ENCODE measurements at places on chromosomes 1 and 21.
A peak's percentile ranks its signal among the peaks of the same experiment; 100 is the strongest.

DNA sequence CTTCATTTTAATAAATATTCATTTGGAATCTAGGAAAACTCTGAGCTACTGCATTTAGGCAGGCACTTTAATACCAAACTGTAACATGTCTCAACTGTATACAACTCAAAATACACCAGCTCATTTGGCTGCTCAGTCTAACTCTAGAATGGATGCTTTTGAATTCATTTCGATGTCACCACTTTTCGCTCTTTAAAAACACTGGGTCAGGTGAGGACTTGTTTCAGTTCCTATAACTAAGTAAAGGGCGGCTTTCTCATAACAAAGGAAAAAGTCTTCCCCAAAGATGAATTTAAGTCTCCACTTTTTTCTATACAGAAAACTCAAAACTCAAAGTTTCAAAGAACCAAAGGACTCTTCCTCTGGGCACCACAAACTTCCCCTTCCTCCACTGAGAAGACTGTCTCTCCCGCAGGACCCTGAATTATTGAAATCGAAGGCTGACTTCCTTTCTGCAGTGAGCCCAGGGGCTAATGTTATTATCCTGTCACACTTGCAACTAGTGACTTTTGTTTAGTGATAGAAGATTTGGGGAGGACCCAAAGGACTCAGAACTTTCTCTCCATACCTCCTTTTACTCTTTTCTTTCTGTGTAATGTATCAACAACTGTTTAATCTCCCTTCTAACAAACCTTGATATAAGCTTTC lies 9.7 kb upstream of the DHX9 start:
- no peak for DNase-seq

- no peak for DNase-seq
Observed at GRCh38 chr1:9382643-9383491, 90.2 kb downstream of the SPSB1 start.

DNA sequence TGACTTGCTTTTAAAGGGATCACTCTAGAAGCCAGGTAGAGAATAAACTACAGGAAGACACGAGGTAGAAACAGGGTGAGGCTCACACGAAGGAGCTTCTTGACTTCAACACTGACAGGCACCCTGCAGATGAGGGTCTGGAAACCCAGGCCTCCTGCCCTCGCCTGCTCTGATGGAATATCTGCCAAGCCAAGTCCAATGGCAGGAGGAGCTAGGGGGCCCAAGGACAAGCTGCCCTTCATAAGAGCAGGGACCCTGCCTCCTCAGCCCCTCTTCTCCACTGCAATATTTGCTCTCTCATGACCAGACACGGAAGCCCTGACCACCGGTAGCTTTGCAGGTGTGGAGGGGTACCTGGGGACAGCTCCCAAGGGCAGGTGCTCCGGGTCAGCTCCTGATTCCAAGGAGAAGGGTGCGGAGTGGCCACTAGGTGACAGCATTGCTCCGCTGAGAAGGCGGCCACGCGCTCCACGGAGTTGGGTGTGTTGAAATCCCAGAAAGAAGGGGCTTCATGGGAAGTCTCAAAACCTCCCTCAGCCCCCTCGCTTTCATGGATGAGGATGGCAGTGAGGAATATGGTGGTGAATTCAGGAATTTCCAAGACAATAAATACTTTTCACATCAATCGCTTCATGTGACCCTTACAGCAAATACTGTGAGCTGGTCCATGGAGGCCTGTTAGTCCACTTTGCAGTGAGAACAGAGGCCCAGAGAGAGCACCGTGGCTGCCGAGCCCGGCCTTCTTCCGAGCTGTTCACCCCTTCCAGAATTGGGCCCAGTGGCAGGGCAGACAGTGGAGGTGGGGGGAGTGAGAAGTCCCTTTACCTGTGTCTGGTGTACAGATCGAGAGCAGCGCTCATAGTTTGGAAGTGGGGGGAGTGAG lies 33.2 kb upstream of the PAX7 start:
- peak; percentile 44 for DNase-seq

DNA sequence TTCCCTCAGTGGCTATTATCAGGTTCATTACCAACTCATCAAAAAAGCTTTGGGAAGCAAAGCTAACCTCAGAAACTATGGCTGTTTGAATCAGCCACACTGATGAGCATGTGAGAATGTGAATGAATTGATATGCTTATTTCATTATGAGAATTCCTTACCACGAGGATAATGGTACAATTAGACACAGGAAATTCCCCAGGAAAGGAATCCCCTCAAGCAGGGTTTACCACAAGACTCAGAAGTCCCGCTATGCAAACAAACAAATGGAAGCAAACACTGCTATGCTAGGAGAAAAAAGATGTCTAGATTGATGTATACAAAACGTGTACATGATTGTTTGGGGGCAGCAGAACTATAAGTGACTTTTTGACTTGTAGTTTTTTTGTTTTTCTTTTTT lies 205.0 kb downstream of the HMCN1 start:
- DNase-seq = no peak

- no peak for DNase-seq
Observed at GRCh38 chr1:220274251-220274855, 2.1 kb upstream of the RAB3GAP2 start.

GRCh38 chr1:11388617-11389016 lies 90.3 kb upstream of the DISP3 start:
- DNase-seq = no peak

GRCh38 chr1:235892734-235893413 lies 26.2 kb upstream of the LYST start:
- DNase-seq = no peak

DNA sequence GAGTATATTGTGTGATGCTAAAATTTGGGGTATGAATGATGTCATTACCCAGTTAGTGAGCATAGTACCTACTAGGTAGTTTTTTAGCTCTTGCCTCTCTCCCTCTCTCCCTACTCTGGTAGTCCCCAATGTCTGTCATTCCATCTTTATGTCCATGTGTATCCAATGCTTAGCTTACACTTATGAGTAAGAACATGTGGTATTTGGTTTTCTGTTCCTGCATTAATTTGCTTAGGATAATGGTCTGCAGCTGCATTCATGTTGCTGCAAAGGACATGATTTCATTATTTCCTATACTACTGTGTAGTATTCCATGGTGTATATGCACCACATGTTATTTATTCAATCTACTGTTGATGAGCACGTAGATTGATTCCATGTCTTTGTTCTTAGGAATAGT lies 54.4 kb upstream of the NEGR1 start:
- DNase-seq = no peak

DNA sequence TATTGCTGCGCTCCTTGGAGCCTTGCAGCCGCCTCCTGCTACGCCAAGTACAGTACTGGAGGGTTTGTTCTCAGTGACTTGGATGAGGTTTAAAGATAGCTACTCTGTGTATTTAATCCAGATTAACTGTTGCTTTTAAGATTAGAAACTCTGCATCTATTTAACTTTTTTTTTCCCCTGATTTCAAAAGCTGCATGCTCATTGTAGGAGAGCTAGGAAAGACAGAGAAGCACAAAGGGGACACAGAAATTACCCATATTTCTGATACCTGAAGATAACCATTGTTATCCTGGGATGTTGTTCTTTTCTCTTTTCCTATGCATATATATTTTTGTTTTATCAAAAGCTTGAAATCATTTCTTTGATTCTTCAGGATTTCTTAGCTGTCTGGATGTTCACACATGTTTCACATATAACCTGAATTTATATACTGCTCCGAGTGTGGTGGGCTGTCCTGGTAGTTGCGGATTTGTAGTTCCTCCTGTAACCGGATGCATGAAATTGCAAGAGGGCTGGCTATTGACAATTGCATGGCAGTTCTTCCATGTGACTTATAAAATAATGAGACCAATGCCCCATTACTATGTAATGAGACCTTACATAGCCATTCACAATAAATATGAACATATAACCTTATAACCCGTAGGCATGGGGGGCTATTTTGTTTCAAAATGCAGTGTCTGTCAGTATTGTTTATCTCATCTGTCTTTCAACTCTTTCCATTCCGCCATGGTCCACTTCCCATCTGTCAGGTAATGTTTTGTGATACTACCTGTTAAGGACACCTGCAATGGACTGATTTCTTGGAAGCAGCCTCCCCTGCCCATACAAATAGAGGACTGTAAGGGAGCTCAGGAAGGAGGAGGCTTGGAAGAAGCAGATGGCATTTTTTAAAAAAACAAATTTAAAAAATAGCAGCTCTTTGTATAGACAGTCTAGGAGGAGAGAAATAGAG lies 1.4 kb downstream of the RAVER2 start:
- DNase-seq = no peak

DNA sequence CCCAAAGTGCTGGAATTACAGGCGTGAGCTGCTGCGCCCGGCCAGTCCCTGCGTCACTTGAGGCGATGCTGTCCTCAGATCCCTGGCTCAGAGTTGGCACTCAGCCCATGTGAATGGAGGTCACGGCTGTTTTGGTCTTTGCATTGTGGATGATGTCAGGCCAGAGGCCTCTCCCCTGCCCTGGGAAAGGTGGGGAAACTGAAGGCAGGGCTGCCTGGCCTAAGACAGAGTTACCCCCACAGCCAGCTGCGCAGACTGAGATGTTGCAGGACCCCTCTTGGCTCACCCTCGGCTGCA lies 821 bp downstream of the MASP2 start:
- no peak for DNase-seq

- no peak for DNase-seq
Observed at GRCh38 chr1:220290140-220290761, 18.0 kb upstream of the RAB3GAP2 start.
